ENCODE measurements at places on chromosomes 1 and 21.

- no peak for DNase-seq
Observed at GRCh38 chr1:222896630-222897526, 82.0 kb downstream of the DISP1 start.

- no peak for DNase-seq
Observed at GRCh38 chr1:154416471-154417337, 11.6 kb downstream of the IL6R start.

DNA sequence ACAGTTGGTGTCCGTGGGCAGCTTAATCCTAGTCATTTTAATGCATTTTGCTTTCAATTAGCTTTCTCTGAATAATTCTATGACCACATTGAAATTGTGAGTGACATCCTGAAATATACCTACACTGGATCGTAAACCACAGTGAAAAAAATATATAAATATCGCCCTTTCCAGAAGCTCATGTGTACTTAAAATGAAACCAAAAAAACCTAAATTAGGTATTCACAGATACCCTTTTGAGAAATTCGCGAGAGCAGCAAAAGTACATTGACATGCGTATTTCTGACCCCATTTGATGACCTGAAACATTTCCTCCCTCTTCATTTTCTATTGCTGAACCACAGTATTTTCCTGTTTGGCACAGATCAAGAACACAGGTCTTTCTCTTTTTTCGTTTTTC lies 253.8 kb downstream of the LTN1 start:
- DNase-seq = no peak

- DNase-seq = no peak
Observed at GRCh38 chr1:1732381-1732780, 8.2 kb upstream of the CDK11A start.

- no peak for DNase-seq
Observed at GRCh38 chr1:56286506-56286905, 292.9 kb downstream of the PLPP3 start.

- DNase-seq = no peak
Observed at GRCh38 chr1:43591181-43591580, 58.8 kb upstream of the KDM4A start.

DNA sequence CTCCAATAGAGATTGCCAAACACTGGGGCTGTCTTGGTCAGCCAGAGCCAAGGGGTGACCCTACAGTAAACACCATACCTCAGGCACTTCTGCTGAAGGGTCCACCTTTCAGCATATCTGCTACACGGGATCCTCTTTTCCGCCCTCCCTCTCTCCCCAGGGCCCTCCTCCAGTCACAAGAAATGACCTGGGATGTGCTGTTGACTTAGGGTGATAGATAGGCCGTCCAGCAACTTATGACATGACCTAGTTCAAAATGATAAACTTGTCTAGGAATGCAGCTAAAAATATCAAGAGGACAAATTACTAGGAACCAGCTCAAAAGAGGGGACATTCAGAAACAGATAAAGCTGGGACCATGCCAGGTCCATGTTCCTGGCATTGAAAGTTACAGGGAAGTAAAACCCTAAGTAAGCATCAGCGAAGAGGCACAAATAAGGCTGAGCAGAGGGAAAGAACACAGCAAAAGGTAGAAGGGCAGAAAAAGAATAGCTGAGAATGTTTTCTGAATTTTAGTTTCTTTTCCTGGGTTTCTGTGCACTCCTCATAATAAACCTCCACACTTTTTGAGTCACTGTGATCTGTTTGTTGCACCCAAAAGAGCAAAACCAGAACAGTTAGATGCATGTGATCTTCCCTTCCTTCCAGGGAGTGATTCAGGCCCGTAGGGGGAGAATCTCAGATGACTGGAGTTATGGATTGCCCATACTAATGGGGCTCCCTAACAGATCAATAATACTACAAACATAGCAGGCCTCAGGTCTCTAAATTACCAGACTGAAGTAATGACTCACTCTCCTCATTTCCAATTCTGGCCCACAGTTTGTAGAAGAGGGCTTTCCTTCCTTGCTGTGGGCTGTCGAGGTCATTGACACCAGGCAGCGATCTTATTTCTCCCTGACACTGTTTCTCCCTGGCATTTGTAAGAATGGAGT lies 48.9 kb upstream of the F3 start:
- no peak for DNase-seq

- peak; percentile 44 for DNase-seq
Observed at GRCh38 chr1:213277036-213277435, 226.0 kb downstream of the RPS6KC1 start.

- DNase-seq = no peak
Observed at GRCh38 chr1:109821221-109821669, 57.5 kb upstream of the EPS8L3 start.

DNA sequence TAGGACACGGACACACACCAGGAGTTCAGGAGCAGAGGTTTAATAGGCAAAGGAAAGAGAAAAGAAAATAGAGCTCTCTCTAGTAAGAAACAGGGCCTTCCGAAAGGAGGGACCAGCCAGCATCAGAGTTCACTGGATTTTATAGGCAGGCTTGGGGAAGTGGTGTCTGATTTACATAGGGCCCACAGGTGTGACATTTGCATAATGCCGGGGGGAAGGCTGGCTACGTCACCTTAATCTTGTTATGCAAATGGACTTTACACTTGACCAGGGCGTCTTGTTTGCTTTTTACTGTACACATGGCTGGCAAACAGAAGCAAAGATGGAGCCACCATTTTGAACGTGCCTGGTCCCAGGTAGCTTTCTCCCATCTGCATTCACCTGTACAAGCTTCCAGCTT lies at the start of gene OR14A16:
OR14A16 (minus strand) TSS at position 97 of the 400 bp plus-strand sequence. CDS start 8,390 bp downstream, outside the sequence.
- no peak for DNase-seq

- DNase-seq = no peak
Observed at GRCh38 chr1:101107496-101108110, 82.0 kb upstream of the DPH5 start.

- no peak for DNase-seq
Observed at GRCh38 chr21:37208741-37209225, 58.4 kb downstream of the VPS26C start.

DNA sequence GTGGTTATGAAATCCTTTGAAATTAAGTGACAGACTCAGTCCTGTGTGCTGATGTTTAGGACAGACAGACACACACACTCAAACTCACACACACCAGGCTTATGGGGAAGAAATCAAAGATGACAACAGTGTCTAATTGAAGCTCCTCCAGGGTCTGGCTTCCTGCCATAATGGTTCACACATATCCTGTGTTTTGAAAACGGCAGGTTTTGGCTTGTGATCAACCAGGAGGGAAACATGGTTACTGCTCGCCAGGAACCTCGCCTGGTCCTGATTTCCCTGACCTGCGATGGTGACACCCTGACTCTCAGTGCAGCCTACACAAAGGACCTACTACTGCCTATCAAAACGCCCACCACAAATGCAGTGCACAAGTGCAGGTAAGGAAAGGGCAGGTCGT lies 4.6 kb downstream of the MTARC1 start:
- DNase-seq = no peak

DNA sequence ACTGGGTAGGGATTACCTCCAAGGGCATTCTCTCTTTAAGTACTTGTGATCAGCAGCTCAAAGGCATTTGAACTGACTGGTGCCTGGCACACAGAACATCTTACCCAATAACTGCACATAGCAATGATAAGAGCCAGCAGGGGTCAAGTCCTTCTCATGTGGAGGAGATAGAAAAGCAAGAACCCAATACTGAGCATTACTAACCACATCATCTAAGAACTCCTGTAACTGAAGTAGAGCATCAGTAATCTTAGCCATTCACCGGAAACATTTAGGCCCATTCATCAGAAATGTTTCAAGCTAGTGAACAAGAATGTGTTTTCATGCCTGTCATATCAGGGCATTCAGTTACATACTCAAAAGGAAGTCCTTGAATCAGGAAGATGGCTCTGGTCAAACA lies 33.6 kb upstream of the THEM4 start:
- no peak for DNase-seq

DNA sequence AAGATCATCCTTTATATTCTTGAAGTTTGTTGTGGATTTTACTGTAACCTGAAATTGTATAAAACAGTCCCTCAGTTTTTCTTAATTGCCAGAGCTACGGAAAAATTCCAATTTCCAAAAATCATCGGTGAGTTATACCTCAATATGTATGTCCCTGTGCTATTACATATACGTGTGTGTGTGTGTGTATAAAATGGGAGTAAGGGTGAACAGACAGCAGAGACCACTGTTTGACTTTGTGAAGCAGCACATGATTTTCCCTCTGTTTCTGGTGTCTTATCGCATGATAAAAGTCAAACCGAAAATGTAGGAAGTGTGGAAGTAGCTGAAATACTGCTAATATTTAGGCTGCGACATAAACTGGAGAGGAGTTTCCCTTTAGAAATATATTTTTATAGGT lies 1.2 kb downstream of the OR2T1 start:
- DNase-seq = no peak

DNA sequence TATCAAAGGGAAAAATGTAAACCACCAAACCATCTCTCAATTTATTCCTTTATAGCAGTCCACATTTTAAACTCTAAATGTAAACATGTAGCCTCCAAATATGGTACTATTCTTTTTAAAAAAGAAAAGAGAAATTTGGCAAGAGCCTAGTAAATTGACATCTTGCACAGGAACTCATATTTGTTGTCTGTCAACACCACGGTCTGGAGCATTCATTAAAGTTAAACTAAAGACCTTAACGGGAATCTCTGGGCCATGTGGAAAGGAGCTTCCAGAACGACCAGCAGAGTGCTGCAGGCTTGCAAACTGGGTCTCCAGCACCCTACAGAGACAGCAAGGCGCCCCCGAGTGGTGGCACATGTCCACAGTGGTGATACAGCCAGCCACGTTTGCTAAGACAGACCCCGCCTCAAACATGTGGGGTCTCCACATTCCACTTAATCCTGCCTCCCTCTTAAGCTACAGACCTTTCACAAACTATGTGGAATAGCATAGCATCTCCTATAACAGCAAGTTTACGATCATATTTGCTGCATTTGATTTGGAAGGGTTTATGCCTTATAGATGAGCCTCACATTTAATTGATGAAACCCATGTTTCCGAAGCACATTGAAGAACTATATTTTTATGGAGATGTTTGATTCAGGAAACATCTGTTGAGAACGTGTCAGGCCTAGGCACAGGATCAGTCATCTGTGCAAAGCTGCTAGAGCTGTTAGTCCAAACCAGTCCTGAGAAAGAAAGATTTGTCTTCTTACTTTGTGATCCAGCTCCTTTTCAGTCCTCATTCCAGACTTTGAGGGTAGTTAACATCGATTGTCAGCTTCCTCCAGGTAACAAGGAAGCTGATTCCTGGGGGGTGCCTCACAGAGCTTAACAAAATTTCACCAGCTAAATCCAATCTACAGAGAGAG lies 96.4 kb upstream of the BACE2 start:
- DNase-seq = no peak

DNA sequence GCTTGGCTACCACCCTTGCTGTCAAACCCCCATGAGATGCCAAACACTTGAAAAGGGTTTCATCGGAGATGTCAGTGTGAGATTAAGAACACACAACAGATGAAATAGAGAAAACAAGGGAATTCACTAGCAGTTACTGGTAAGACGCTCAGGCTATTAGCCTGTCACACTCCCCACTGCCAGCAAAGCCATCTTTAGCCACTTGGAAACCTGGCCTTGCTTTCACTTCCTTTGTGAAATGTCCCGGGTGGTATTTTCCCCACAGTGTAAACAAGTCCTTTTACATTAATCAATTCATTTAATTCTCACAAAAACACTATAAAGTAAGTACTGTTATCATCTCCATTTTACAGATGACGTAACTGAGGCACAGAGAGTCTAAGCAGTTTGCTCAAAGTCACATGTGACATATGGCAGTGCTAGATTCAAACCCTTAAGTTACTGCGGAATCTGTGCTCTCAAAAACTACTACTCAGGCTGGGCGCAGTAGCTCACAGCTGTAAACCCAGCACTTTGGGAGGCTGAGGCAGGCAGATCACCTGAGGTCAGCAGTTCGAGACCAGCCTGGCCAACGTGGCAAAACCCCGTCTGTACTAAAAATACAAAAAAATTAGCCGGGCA lies 32.7 kb upstream of the KHDRBS1 start:
- DNase-seq = no peak

GRCh38 chr1:115761601-115762302 lies 6.8 kb downstream of the CASQ2 start:
- DNase-seq = no peak

GRCh38 chr1:78972723-78973122 lies 33.8 kb downstream of the ADGRL4 start:
- no peak for DNase-seq

DNA sequence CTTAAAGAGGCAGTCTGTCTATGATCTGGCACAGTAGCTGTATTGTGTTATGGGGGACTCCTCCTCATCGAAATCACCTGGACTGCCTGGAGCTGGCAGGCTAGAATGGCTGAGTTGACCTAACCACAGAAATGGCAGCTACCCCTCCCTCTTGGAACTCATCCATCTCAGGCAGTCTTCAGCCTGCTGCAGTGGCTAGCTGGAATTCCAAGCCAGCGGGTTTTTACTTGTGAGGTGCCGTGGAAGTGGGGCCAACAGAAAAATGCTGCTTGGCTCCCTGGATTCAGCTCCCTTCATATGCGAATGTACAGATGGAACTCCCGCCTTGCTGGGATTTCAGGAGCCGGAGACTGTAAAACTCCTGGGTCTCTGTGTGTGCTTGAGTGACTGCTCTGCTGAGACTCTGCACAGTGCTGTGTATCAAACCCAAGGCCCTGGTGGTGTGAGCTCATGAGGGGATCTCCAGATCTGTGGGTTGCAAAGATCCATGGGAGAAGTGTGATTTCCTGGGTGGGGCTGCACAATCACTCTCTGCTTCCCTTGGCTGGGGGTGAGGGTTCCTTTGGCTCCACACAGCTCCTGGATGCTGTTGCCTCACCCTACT lies 316.9 kb downstream of the CTH start:
- no peak for DNase-seq

DNA sequence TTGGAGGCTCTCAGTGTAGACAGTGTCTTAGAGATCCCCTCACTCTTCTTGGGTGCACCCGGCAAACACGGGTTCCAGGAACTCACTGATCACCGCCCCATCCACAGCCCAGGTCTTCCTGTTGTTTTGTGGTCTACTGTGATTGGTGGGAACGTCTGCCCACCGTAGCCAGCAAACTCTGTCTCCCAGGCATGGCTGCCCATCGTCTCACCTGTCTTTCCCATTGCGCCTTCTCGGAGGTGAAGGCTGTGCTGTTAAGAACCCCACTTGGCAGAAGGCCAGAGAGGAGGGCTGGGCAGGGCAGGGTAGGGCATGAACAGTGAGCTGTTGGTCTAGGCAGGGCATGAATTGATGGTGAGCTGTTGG lies 14.1 kb upstream of the KCNA2 start:
- DNase-seq = no peak

- DNase-seq = no peak
Observed at GRCh38 chr1:179142889-179143299, 61.0 kb downstream of the TOR3A start.

GRCh38 chr1:85894651-85895050 lies 186.4 kb upstream of the ZNHIT6 start:
- DNase-seq = no peak
